ENCODE measurements at places on chromosomes 4 and X. TPM values are rescaled to one million over a fixed set of nuclear protein-coding genes. Genes with fewer than 3 reads are reported as not detected.

The BMP3 gene
- 19.1 TPM for total RNA-seq

The NWD2 gene
- total RNA-seq, result 2.0 TPM

DNA sequence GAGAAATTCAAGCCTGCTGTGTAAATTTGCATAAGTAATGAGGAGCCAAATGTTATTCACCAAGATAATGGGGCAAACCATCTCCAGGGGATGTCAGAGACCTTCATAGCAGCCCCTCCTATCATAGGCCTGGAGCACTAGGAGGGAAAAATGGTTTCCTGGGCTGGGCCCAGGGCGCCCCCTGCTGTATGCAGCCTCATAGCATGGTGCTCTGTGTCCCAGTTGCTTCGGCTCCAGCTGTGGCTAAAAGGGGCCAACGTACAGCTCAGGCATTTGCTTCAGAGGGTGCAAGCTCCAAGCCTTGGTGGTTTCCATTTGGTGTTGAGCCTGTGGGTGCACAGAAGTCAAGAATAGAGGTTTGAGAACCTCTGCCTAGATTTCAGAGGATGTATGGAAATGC is 859.3 kb downstream of the RPA4 start:
- no peak for DNase-seq

- DNase-seq, result no peak
Measured at GRCh38 chr4:187077744-187078401, 354.2 kb upstream of the FAT1 start.

- no peak for DNase-seq
Measured at GRCh38 chrX:115367951-115368350, 78.4 kb downstream of the LUZP4 start.

- DNase-seq, result no peak
Measured at GRCh38 chrX:96682516-96682915, 2.1 kb upstream of the DIAPH2 start.

DNA sequence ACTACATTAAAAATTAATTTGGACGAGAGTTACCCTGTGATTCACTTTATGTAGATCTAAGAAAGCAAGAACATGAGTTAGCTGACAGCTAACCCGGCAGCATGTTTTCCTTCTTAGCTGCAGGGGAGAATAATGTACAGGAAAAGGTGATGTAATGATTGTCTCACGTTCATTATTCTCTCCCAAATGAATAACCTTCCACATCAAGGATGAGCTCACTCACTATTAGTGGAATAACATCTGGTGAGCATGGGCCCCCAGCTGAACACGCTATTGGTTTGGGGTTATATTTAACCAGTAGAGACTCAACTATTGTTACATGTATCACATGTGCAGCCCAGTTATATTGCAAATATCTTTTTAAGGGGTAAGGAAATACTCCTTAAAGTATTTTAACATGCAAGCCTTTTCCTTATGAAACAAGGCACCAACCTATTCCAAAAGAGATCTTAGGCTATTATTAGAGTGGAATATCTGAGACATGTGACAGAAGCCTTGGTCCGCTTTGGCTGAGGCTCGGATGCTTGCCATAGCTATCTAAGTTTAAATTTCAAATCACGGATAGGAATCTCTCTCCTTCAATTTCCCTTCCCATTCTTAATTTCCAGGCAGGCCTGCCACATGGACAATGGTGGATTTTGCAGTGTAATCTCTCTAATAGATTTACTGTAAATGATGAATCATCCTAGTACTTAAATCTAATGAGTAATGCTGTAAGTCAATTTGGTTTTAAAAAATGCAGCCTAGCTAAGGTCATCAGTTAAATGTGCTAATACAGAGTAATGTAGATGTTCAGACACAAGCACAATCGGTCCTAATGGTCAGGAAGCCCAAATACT is 99.0 kb upstream of the OTUD4 start:
- no peak for DNase-seq
